ENCODE measurements at places on chromosomes 2 and 18. TPM values are rescaled to one million over a fixed set of nuclear protein-coding genes. Genes with fewer than 3 reads are reported as not detected.

DNA sequence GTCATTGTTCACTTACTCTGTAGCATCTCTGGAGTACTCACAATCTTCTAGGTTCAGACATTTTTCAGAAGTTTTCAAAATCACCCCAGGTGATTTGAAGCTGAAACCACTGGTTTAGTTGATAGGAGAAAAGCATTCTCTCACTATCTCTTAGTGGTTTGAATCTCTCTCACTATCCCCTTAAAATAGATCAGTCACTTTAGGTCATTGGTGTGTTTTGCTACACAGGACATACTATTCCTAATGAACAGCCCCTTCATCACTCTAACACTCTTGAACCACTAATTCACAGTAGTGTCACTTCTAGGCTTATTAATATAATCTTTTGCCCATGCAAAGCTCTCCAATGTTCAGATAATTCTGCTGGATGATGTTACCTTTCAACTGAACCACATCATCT lies 34.5 kb downstream of the LYPD6 start:
- no peak for DNase-seq

DNA sequence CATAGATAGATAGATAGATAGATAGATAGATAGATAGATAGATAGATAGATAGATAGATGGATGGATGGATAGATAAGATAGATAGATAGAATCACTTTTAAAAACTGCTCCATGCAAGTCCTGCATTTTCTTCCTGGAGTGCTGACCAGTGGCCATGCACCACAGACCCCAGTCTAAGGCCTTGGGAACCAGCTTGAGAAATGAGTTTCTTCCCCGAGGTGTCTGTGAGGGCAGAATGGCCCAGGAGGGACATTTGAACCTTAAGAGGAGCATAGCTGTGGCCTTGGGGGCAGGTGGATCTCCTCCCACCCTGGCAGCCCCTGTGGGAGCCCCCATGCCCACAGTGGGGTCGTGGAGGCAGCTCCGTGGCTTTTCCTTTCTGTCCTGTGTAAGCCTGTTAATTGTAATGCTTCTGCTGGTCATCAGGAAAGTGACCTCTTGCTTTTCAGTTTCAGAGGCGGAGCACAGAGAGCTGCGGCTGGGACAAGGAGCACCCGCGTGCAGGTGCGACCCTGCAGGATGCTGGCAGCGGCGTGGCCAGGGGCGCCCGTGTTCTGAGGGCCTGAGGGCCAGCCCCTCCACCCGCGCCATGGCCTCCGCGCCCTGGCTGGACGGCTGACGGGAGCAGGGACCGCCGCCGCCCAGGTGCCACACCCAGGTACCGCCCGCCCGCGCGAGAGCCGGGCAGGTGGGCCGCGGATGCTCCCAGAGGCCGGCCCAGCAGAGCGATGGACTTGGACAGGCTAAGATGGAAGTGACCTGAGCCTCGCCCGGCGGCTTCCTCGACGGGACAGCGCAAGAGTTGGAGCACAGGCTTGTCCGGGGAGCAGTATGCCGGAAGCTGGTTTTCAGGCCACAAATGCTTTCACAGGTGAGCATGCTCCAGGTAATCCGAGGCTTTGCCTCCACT lies 168.6 kb downstream of the LDLRAD4 start:
- DNase-seq, result no peak

Gene TNS1
- 2.6 TPM for total RNA-seq

Gene PROC
- 0.64 TPM for total RNA-seq

- DNase-seq, result no peak
These were observed 671.2 kb downstream of the LRRTM4 start for GRCh38 chr2:76851000-76851399.

- no peak for DNase-seq
These were observed 728.1 kb upstream of the PIK3C3 start for GRCh38 chr18:41226911-41227310.

DNA sequence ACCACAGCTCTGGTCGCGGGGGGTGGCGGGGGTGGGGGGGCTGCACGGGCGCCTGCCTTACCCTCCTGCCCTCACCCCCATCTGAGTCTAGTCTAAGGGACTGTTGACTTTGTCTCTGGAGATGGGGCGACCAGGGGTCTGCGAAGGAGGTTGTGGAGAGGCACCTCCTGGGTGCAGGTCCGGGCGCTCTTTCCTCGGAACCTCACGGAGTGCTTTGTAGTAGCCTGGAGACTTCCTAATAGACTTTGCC lies 141.3 kb downstream of the MEIS1 start:
- no peak for DNase-seq

- no peak for DNase-seq
These were observed 10.6 kb downstream of the HSBP1L1 start for GRCh38 chr18:79975043-79975442.

DNA sequence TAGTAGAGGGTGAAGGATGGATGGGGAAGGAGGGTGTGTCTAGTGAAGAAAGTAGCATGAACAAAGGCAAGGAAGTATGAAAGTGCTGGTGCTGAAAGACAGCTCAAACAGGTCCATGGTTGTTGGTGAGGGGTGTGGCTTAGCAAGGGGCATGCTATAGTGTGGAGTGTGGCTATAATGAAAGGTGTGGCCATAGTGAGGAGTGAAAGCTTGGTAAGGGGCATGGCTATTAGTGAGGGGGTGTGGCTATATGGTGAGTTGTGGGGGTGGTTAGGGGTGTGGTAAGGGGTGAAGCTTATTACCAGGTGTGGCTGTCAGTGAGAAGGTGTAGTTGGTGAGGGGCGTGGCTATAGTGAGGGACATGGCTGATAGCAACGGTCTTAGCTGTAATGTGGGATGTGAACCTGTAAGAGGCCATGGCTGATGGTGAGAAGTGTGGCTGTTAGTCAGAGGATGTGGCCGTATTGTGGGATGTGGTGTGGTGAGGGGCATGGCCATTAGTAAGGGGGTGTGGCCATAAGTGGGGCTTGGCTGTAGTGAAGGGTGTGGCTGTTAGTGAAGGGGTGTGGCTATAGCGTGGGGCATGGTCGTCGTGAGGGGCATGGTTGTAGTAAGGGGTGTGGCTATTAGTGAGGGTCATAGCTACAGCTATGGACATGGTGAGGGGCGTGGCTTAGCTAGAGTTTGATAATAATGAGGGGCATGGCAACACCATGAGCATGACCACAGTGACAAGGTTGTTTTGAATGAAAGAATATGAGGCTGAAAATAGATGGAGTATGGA lies 549.6 kb downstream of the FBXO15 start:
- peak; percentile 13 for DNase-seq

Gene VWA3B
- not detected for total RNA-seq

DNA sequence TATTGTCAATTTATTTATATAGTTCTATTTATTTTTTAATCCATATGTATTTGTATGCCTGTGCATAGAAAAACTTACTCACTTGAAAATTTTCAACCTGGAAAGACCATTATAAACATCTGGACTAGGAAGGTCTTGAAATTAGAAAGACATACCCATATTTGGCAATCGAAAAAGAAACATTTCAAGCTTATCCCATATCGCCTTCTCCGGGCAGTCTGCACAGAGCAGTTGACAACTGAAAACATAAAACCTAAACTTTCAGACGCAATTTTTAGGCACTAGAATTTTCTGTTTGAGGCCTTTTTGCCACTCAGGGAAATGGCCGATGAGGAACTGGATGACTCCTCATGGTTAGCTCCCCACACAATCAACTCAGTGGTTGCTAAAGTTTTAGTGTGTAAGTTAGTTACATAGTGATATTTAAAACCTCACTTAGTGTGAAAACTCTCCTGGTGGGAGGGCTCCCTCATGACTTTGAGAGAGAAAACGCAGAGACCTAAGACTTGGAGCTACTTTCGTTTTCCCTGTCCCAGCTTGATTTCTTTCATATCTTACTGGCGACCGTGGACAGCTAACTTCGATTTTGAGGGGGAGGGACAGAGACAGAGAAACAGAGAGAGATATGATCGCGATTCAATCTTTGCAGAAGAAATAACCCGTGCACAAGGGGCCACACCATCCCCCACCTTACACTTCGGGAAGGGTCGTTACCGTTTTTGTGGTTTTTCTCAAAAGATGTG lies 3.2 kb upstream of the HOXD12 start:
- peak; percentile 67 for DNase-seq

DNA sequence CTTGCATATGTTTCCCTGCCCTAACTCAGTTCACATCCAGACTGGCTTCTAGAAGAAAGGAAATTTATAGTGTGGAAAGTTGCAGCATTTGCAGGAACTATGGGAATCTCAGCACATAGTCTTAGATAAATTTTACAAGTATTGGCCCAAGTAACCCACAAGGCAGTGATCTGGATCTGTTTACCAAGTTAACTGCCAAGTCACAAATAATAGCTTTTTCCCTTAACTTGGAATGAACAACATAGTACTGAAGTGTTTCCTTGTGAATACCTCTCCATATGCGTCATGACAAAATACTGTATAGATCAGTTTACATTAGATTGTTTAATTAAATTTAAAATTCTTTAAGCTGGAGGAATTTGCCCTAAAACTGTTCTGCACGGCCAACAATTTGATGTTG lies 255.8 kb upstream of the EPAS1 start:
- DNase-seq, result no peak

DNA sequence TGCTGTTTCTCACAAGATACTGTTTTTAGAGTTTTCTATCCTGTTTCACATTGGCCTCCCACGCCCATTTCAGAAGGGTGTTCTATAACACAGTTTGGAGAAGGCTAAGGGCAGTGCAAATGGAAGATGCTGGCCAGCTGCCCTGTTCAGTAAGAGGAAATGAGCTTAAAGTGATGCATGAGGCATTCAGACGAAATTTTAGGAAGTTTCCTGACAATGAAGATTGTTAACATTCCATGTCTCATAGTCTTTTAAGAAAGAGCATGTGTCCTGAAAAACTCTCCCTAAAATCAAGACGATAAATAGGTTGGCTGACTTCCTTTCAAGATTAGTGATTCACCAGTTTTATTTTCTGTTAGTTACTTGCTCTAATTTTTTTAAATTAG lies 484.2 kb upstream of the NRP2 start:
- peak; percentile 38 for DNase-seq

Gene ASPRV1
- 0.15 TPM for total RNA-seq

GRCh38 chr18:23981369-23981980 lies 33.1 kb upstream of the TTC39C start:
- DNase-seq, result no peak

DNA sequence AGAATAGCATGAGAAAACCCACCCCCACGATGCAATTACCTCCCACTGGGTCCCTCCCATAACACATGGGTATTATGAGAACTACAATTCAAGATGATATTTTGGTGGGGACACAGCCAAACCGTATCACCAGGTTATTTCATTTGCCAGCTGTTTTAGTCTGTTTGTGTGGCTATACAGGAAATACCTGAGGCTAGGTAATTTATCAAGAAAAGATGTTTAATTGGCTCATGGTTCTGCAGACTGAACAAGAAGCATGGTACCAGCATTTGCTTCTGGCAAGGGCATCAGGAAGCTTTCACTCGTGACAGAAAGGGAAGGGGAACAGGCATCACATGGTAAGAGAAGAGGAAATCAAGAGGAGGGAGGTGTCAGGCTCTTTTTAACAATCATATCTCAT lies 329.2 kb downstream of the GULP1 start:
- no peak for DNase-seq

Gene MEMO1
- 36.5 TPM for total RNA-seq

DNA sequence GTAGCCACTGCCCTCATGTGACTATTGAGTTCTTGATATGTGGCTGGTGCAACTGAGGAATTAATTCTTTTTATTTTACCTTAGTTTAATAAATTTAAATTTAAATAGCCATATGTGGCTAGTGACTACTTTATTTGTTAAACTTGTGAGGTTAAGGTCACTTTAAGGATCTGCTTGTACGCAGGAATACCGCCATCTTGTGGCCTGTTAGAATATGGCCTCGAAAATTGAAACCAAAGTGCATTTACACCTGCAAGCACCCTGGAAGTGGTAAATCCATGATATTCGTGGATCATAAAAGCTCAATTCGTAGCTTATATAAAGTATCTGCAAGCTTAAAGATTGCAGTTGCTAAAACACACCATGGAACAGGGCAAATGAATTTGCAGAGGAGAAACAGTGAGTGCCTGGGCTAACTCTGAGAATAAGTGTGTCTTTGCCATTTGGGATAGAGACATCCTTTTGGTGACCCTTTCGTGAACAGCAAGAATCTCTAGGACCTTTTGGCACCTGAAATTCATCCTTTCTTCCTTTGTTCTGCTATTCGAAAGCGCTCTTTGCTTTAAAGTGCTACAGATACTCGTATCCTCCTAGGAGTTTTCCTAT lies 59.9 kb upstream of the REG3A start:
- peak; percentile 17 for DNase-seq

- DNase-seq, result peak; percentile 66
These were observed 296.0 kb downstream of the TMX3 start for GRCh38 chr18:68418881-68419280.

Gene SGPP2
- total RNA-seq, result 0.05 TPM

DNA sequence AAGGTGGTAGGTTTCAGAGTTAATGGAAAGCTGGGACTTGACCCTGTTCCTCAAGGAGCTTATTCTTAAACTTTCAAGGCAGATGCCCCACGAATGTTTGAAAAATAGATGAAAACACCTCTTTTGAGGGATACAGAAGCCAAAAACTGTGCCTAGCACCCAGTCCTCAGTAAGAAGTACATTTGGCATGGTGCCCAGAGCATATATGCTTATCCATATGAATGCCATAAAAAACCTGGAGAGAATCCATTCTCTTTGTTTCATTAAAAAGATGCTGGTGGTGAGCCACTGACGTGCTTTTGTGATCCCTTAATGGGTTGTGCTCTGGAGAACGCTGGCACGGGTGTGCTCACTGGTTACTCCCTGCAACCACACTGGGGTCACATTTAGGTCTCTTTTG lies 69.0 kb downstream of the IL1R2 start:
- no peak for DNase-seq

DNA sequence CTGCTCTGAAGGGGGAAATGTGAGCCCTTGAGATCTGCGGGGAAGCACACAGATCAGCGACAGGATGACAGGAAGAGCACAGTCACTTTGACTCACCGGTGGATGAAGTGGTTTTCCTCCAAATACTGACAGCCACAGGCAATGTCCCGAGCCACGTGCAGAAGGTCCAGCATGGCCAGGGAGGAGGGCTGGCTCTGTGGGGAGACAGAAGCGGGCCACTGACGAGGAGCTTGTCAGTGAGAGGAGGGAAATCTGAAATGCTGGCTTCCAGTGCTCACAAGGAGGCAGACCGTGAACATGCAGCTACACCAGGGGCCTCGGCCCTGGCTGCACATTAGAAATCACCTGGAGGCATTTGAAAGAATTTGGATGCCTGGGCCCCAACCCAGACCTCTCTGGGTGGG lies 98.7 kb downstream of the CLIP4 start:
- peak; percentile 60 for DNase-seq

DNA sequence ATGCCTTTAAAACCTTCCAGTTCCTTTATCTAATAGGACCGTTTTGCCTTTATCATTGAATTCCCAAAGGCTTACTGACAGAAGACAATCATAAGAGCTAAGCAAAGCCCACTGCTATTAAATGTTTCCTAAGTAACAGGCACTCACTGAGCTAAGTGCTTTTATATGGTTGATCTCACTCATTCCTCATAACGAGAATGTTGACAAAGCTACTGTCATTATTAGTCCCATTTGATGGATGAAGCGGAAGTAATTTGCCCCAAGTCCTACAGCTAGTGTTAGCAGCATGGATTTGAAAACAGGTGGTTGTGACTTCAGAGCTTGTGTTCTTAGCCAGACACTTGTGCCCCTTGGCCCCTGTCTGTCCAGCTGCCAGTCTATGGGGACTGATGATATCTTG lies 134.8 kb upstream of the SERPINE2 start:
- no peak for DNase-seq

Gene CYTIP
- 2.8 TPM for total RNA-seq
